Femur (tissue), 1 donor: ENCODE measurements at places on chromosomes 2 and 18.
A peak's percentile ranks its signal among the peaks of the same experiment; 100 is the strongest.

GRCh38 chr2:48756289-48756688 lies 765 bp upstream of the LHCGR start:
- DNase-seq: no peak

DNA sequence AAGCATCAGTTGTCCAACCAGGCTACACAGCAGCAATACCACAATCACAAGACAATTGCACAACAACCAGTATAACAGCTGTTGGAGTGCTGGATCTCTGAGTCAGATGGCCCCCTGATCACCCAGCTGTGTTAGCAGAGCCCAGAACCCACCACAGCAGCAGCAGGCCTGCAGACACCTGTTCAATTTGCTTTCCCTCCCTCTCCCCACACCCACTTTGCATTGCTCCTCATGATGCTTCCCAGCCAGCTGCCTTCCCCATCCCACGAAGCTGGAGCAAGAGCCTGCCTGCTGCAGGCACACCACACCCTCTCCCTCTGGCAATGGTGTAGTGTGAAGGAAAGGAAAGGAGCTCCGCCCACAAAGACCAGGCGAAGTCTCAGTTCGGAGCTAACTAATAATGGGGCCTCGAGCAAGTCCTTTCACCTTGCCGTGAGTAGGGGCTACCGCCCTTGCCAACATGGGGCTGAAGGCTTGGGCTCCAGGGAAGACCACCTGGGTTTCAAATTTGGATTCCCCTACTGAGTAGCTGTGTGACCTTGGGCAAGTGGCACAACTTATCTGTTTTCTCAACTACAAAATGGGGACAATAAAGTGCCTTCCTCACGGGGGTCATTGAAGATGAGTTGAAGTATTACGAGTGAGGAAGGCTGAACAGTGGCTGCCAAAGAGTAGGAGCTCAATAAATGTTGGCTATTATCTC lies 19.4 kb upstream of the ZBTB7C start:
- DNase-seq: no peak

GRCh38 chr2:33531549-33532059 lies 55.2 kb downstream of the RASGRP3 start:
- no peak for DNase-seq

GRCh38 chr2:3319745-3320566 lies 57.7 kb downstream of the EIPR1 start:
- no peak for DNase-seq

- DNase-seq: peak; percentile 49
These were observed 815 bp downstream of the GMCL1 start for GRCh38 chr2:69830045-69830905.
